Activated naive CD4-positive, alpha-beta T cell (primary cell): ENCODE measurements at places on chromosomes 1 and 21.

GRCh38 chr1:226638001-226638601 is 89.5 kb downstream of the STUM start:
- DNase-seq: no peak

- DNase-seq: no peak
Observed at GRCh38 chr1:40394491-40395172, 21.1 kb downstream of the SMAP2 start.

DNA sequence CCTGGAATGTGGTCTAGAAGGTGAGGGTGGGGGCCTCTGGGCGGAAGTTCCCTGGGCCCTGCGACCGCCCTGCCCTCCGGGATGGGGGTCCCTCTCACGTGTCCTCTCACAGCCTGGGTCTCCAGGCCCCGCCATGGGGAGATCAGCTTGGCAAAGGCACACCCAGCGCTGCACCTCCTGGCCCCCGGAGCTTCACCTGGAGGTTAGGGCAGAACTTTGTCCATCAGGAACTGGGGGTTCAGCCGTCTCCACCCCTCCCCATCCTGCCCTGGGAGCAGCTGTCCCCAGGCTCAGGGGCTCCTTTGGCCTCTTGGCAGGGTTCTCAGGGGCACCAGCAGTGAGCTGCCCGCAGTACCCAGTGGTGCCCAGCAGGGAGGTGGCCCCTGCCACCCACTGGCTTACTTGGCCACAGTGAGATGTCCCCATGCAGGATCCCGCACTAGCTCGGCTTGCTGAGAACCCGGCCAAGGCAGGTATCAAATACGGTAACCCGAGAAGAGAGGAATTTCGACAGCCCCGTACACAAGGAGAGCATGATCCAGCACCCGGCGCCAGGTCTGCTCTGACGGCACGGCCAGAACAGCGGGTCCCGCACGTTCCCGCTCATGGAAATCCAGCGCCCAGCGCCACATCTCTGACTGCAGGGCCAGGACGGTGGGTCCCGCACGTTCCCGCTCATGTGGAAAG is 36.7 kb downstream of the RRP1 start:
- DNase-seq: no peak

- no peak for DNase-seq
Observed at GRCh38 chr1:24209097-24209496, 22.0 kb upstream of the IFNLR1 start.

- no peak for DNase-seq
Observed at GRCh38 chr1:175679981-175680652, 63.3 kb downstream of the TNR start.

- DNase-seq: no peak
Observed at GRCh38 chr1:1900883-1901640, 10.2 kb upstream of the GNB1 start.

DNA sequence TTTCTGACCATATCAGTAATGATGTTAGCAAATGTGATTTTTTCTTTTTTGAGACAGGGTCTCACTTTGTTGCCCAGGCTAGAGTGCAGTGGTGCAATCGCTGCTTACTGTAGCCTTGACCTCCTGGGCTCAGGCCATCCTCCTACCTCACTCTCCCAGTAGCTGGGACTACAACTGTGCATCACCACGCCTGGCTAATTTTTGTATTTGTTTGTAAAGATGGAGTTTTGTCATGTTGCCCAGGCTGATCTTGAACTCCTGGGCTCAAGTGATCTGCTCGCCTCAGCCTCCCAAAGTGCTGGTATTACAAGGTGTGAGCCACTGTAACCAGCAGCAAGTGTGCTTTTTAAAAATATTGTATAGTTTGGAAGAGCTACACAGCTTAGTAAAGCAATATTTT is 4.1 kb upstream of the CFAP107 start:
- DNase-seq: no peak

GRCh38 chr1:66251546-66251945 is 282.4 kb upstream of the SGIP1 start:
- DNase-seq: no peak

DNA sequence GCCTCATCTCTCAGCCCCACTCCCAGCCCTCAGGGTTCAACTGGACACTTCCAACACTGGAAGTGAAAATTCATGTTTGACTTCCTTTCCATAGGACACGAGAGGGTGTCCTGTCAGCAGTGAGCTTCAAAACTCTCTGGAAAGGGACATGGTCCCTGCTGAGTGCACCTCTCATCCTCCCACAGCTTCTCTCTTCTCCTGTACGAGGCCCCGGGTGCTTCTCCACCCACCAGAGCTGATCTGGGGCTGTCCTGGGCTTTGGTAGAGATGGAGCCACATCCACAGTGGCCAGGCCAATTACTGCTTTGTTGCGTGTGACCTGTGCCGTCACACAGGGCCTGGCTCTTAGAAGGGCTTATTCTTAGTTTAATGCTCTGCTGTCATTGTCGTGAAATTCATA is 182.3 kb downstream of the RRAGC start:
- no peak for DNase-seq

GRCh38 chr1:202023001-202023433 is 12.6 kb downstream of the ELF3 start:
- DNase-seq: no peak

DNA sequence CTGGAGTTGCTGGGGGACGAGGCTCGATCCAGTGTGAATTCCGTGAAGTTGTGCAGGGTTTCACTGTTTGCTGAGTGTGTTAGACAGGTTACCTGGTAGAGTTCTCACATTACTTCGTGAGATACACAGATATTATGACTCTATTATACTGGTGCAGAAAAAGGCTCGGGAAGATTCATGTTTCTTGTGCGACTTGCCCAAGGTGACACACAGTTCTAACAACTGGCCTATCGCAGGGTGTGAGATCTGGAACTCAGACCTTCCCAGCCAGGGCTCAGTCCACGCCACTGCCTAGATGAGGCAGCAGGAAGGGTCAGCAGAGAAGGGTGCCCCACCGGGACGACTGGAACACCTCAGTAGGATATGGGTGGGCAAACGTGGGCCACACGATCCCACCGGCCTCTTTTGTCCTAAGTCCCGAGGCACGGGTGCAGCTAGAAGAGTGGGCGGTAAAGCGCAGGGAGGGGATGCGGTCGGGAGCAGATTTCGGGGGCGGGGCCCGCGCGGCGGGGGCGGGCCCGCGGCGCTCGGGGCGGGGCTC is 296 bp upstream of the RNPEP start:
- DNase-seq: peak; percentile 57

- DNase-seq: no peak
Observed at GRCh38 chr21:43305811-43306311, 121.1 kb downstream of the SIK1 start.

DNA sequence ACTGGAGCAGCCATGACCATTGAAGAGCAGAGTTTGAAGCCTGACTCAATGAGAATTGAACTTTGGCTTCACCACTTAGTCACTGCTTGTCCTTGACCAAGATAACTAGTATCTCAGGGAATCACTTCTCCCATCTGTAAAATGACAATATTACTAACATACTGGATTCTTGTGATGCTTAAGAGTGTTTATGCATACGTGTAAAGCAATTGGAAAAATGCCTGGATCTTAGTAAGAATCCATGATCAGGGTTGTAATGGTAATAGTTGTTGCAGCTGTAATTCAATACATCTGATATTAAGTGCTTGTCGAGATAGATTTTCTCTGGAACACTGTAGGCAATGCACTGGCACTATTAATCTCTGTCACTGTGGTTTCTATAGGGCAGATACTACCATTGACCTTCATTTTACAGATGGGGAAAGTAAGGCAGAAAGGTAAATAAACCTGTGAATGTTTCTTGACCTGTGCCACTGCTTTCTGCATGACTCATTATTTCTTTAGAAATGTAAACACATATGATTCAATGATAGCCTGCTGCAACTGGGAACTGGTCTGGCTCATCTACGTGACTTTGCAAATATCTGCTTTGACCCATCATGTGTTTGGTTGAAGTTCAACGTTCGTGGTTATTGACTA is 662.5 kb downstream of the PLA2G4A start:
- DNase-seq: no peak

GRCh38 chr1:15847893-15848142 is 311 bp downstream of the SPEN start:
- no peak for DNase-seq

GRCh38 chr1:44511363-44511762 is 106.3 kb downstream of the RNF220 start:
- DNase-seq: no peak

GRCh38 chr1:170790175-170790574 is 126.2 kb downstream of the PRRX1 start:
- no peak for DNase-seq

- DNase-seq: no peak
Observed at GRCh38 chr1:212769459-212770167, 22.0 kb downstream of the NSL1 start.

DNA sequence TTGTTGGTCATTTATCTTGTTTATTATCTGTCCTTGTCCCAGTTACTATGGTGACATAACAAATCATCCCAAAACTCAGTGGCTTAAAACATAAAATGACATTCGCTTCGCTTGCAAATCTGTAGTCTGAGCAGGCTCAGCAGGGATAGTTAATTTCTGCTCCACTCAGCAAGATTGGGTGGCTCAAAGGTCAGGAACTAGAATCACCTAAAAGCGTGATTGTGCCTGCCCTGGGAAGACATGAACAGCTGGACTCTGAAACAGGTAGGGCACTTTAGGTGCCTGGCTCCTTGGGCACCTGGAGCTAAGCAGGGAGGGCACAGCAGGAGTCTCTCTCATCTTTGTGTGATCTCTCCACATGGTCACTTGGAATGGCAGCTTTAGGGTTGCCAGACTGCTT is 14.7 kb upstream of the TRAF3IP3 start:
- DNase-seq: no peak
